ENCODE measurements at places on chromosomes 16 and 17. TPM values are rescaled to one million over a fixed set of nuclear protein-coding genes. Genes with fewer than 3 reads are reported as not detected.

DNA sequence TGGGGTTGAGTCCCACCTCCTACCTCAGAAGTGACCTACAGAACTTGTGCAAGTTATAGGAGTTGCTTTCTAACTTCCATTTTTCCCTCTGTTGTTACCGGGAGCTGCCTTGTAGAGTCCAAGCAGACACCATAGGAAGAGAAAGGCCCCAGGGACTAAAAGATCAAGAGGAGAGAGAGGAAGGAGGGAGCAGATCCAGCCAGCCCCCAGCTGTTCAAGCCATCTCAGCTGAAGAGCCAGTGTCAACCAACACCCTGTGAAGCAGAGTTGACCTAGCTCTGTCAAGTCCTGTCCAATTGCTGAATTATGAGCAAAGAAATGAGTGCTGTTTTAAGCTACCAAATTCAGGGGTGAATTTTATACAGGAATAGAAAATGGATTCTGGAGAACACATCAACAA lies 34.9 kb upstream of the CACNG4 start:
- no peak for DNase-seq

- no peak for DNase-seq
Measured at GRCh38 chr16:9297437-9298113, 206.1 kb downstream of the HAPSTR1 start.

DNA sequence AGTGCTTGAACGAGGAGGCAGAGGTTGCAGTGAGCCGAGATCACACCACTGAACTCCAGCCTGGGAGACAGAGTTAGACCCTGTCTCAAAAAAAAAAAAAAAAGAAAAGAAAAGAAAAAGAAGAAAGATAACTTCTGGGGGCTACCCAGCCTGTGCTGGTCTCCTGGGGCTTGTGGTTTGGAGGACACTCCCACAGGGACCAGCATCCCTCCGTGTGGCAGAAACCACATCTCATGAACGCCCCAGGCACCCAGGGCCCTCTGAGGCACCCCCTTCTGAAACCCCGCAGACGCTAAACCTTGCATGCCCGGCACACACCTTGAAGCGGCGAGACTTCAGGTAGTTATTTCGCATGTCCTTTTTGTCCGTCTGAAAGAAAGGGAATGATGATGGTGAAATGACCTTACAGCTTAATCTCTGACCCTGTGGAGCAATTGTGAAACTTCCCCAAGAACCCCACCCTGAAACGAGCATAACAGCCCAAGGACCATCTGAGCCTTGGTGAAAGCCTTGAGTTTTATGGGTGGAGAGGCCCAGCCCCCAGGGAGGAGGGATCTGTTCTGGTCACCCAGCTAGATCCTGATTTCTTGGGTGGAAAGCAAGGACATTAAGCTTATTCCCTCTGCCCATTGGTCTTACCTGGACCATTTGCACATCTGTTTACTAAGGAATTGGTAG lies 55.0 kb downstream of the CNGB1 start:
- DNase-seq = no peak

Gene ZG16B
- total RNA-seq = not detected

- no peak for DNase-seq
Measured at GRCh38 chr16:13634253-13634652, 285.7 kb upstream of the ERCC4 start.

DNA sequence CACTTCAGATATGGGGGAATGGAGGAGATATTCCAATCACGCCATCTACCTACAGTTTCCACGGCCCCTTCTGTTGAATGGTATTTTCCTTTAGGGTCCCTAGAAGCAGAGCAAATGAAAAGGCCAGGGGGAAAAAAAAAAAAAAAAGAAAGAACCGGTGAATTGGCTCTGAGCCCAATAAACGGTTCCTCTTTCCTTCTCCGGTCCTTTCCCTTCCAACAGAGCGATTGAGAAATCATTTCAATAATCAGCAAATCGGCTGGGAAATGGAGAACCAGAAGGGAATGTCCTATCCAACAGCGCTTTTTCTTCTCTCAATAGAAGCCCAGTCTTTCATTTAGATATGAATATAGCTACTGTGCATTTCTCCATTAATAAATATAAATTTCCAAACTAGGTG lies 26.8 kb upstream of the HOXB13 start:
- no peak for DNase-seq

DNA sequence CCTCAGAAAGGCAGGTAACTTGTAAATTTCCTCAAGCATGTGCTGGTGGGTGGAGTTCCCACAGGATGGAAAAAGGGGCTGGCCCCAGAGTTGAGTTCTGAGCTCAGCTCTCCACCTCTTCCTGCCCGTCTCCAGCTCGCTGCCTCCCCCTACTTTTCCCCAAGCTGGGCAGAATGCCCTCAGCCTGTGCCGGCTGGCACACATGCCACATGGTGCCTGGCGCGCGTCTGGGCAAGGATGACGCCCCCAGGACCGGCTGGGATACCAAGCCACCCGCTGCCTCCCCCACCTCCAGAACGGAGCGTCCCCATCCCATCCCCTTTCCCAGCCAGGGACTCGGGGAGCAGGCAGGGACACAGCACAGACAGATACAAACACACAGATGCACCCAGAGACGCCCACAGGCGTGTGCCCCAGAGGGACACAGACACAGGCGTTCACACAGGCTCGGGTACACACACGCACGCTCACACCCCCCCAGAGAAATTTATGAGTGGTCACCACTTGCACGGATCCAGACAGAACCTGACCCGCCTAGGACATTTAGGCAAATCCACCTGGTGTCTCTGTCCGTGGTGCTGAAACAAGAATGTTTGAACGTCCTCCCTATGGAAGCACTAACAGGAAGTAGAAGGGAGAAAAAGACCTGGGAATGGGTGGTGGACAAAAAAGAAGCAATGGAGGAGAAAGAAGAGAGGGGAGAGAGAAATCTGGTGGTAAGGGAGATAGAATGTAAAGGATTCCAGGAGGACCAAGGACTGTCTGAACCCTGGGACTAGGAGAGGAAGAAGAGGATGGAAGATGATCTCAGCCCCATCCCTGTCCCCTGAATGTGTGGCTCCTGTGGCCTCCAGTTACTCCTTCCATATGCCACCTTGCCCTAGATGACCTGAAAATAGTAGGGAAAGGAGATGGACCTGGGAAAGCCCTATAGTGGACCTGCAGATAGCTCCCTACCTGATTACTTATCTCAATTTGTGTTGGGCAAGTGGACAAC lies 15.5 kb downstream of the NEUROD2 start:
- DNase-seq = peak; percentile 36

GRCh38 chr17:48310748-48311213 lies 119.2 kb downstream of the SKAP1 start:
- no peak for DNase-seq

DNA sequence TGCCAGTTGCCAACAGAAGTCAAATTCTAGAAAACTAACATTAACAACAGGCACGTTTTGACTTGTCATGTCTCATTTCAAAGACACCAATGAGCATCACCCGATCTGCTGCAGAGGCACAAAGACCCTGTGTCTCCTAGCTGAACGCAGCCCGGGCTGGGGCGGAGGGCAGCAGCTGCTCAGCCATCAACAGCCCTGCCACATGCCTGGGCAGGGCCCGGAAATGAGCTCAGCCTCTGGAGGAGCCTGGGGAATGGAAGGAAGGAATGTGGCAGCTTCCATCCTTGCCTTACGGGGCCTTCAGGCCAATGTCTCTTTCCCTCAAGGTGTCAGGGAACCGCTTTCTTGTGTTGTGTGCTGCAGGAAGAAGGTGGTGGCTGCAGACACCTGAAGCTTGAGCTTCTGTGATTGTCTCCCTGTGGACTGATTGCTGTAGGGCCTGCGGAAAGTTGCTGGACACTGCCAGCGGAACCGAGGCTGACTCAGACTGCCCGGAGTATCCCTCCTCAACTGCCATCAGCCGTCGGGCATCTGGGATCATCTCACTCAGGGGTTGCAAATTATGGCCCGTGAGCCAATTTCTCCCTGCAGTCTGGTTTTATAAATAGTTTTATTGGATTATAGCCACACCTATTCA lies 7.3 kb downstream of the CDH13 start:
- DNase-seq = peak; percentile 62

GRCh38 chr16:88505405-88506082 lies 52.5 kb downstream of the ZFPM1 start:
- DNase-seq = no peak

- DNase-seq = no peak
Measured at GRCh38 chr17:81162491-81162890, 2.8 kb upstream of the PVALEF start.

Gene GCGR
- not detected for total RNA-seq

GRCh38 chr17:55448681-55449080 lies 27.0 kb upstream of the MMD start:
- peak; percentile 65 for DNase-seq

GRCh38 chr17:57597531-57598453 lies 147.3 kb downstream of the CCDC182 start:
- DNase-seq = peak; percentile 61

GRCh38 chr16:3998793-3999478 lies 117.3 kb downstream of the ADCY9 start:
- peak; percentile 73 for DNase-seq

DNA sequence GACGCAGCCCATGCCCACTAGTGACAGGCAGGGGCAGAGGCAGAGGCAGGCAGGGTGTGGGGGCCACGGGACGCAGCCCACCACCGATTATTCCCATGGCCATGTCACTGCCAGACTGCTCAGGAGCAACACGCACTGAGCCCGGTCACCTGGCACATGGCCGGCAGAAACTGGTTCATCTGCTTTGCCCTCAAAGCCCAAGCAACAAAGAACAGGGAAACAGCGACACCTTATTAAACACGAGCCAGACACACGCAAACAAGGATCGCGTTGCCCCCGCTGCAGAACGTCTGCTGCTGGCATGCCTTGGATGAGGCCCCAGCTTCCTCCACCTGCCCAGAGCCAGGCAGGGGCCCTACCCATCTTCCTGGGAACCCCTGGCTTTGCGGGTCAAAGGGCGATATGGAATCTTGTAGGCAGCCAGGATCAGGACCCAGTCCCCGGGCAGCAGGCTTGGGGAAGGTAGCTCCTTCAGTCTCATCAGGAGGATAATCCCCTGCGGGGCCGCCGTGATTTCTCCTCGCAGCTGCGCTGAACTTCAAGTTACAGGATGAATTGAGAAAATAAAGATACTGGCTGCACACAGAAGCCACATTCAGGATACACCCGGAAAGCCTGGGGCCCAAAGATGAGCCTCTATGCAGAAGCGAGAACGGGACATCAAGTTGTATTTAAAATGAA lies 4.8 kb downstream of the TBC1D16 start:
- no peak for DNase-seq

GRCh38 chr16:72609933-72610332 lies 438.0 kb upstream of the PMFBP1 start:
- DNase-seq = no peak

Gene RND2
- 1.3 TPM for total RNA-seq

GRCh38 chr17:70905796-70906195 lies 736.5 kb downstream of the KCNJ2 start:
- peak; percentile 100 for DNase-seq

GRCh38 chr17:68197091-68197996 lies 50.5 kb upstream of the AMZ2 start:
- DNase-seq = no peak

GRCh38 chr16:87704754-87705353 lies 60.9 kb downstream of the KLHDC4 start:
- DNase-seq = peak; percentile 22

- no peak for DNase-seq
Measured at GRCh38 chr17:9166788-9167187, 145.5 kb downstream of the NTN1 start.

DNA sequence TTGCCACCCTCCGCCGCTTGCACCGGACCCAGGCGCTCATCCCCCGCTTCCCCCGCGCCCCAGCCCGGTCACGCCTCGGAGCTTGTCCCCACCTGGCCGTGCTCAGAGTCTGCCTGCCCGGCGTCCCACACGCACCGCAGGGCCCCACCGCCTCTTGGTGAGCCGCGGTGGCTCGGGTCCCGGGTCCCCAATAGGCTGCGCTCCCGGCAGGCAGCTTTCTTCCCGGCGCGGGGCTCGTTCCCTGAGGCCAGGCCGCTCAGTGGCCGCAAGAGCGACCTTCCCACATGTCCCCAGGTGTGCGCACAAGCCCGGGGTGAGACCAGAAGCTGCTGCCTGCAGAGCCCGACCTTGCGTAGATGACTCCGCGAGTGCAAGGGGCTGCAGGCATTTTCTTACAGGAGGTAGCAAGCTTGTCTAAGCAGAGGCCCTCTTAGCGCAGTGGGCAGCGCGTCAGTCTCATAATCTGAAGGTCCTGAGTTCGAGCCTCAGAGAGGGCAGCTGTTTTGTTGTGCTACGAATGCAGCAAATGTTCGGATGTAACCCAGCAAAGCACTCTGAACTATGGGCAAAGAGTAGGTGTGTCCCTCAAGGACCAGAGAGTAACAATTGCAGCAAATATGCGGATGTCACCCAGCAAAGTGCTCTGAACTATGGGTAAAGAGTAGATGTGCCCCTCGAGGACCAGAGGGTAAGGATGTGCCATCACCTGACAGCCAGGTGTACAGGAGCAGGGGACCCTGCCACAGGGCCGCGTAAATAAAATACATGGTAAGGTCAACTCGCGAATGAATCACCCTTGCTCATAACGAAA lies 15.6 kb downstream of the TLE7 start:
- DNase-seq = peak; percentile 87

Gene KRTAP4-4
- not detected for total RNA-seq

Gene NAGS
- total RNA-seq = 0.91 TPM

DNA sequence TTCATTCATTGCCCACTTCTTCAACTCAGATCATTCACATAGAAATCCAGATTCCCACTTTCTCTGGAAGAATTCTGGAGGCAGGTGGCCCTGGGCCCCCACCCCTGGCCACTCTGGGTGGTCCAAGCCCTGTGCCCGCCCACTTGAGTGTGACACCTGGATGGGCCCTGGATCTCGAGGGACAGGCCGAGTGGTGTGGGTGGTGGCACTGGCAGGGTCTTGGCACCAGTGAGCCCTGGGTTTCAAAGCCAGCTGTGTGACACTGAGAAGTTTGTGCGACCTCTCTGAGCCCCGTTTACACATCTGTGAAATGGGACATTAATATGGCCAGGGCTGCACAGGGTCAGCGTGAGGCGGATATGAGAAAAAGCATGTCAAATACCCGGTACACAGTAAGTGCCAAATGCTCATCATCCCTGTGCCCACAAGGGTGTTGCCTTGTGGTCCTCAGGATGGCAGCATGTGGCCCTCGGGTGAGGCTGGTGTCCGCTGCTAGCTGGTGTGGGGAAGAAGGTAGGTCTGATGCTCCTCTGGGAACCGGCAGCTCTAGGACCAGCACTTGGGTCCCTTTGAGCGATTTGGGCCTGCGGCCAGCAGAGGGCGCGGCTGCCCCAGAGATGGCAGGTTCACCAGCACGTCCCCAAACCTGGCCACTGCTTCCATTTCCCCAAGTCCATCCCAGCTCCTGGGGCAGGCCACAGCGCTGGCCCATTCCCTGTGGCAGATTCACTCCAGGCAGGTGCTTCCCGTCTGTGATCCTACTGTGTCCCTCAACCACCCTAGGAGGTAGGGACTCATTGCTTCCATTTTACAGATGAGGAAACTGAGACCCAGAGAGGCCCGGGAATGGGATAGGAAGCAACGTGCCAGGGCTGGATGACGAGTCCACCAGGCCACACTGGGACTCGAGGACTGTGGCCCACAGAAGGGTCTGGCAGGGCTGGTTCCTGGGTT lies 3.6 kb downstream of the OSGIN1 start:
- DNase-seq = peak; percentile 33

Measured in astrocyte (in vitro differentiated cells and primary cell).